Pancreas (tissue), 10 donors: ENCODE measurements at places on chromosomes 4 and X.

GRCh38 chrX:49309401-49309981, 6.0 kb downstream of the GAGE10 start:
- DNase-seq, result no peak

DNA sequence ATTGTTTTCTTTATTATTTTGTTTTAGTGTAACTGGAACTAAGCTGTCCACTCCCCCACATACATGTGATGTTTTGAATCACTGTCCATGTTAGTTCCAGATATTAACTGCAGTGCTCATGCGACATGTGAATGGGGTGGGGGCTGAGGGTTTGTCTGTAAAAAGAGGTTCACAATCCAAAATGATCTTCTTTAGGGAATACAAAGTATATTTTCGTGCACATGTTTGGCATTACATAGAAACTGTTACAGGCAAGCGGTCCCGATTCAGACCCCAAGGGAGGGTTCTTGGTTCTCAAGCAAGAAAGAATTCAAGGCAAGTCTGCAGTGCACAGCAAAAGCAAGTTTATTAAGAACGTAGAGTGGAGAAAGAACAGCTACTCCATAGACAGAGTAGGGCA, 296.5 kb upstream of the CLNK start:
- DNase-seq, result no peak

- peak; percentile 55 for DNase-seq
Measured at GRCh38 chr4:25843340-25844097, 19.3 kb downstream of the SEL1L3 start.

DNA sequence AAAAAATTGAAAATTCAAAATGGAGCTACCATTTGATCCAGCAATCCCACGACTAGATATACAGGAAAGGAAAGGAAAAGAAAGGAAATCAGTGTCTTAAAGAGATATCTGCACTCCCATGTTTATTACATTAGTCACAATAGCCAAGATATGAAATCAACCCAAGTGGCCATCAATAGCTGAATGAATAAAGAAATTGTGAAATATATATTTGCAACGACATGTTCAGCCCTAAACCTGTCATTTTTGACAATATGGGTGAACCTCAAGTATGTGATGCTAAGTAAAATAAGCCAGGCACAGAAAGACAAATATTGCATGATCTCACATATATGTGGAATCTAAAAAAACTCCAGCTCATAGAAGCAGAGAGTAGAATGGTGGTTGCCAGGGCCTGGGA, 155.1 kb downstream of the ANXA5 start:
- DNase-seq, result no peak

- DNase-seq, result no peak
Measured at GRCh38 chrX:104972737-104973136, 247.8 kb downstream of the TEX13A start.

DNA sequence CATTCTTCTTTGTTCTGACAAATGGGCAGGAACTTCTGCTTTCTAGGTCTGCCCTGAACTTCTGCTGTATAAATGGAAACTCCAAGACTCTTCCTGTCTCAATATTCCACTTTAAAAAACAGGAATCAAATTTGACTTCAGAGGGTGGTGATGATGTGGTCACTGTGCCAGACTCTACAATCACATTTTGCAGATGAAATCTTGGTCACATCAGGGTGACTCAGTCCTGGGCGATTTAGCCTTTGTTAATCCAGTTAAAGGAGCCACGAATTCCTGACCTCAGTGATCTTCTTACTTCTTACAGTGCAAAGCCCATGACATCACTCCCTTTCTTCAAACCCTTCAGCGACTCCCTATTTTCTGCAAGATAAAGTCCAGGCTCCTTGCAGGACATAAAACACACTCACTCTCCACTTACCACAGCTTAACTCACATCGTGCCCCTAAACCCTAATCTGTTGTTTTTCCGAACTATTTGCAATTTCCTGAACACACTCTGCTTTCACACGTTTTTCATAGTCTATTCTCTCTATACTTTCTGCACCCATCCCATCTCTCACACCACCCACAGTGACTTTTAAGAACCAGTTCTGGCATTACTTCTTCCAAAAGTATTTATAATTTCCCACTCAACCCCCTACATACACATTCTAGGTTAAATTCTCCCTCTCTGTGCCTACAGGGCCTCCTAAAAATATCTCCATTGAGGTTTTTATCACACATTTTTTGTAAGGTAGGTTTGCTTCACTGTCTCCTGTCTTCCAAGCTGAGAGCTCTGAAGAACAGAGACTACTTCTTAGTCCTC, 11.1 kb downstream of the GASK1B start:
- DNase-seq, result no peak

DNA sequence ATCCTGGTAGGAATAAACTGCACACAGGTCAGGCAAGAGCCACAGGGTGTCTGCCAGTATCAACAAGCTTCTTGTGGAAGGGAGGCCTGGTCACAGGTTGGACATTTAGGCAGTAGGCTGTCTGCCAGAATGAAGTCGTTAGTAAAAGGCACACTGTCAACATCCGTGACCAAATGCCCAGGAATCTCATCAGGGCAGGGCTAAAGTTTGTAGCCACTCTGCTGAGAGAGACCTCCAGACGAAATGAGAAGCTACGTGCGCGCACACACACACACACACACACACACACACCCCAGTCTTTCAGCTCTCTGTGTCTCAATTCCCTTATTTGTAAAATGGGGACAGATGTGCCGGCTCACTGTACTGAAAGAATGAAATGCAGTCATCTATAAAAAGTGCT, 408.7 kb upstream of the ZFP42 start:
- DNase-seq, result no peak

- DNase-seq, result no peak
Measured at GRCh38 chr4:167023364-167023925, 210.8 kb downstream of the SPOCK3 start.

DNA sequence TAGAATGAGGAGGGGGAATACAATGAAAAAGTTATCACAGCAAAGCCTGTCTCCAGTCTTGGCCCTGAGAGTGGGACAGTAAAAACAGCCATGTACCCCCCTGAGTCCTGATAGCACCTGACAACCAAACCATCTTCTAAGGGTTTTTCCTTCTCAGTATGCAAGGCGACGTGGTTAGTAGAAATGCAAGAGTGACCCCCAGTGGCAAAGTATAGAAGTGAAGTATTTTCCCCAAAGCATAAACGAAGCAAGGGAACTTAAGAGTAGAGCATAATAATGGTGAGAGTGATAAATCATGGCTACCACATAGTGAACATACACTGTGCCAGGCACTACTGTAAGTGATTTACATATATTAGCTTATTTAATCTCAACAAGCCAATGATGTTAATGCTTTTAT, 52.8 kb downstream of the FAM47C start:
- no peak for DNase-seq
